ENCODE measurements at places on chromosomes 4 and X. TPM values are rescaled to one million over a fixed set of nuclear protein-coding genes. Genes with fewer than 3 reads are reported as not detected.
A peak's percentile ranks its signal among the peaks of the same experiment; 100 is the strongest.

- H3K4me3 ChIP-seq, result no peak overlapping the region
- no peak overlapping the region for H3K27ac ChIP-seq
- H3K27me3 ChIP-seq, result no peaks in the 10 kb centered on the region
- peaks cover 2% of the 10 kb centered on the region for H3K4me1 ChIP-seq
These were observed 101.1 kb downstream of the TSPAN5 start for GRCh38 chr4:98557194-98557892.

The HSD17B13 gene
- 0.16 TPM for total RNA-seq

DNA sequence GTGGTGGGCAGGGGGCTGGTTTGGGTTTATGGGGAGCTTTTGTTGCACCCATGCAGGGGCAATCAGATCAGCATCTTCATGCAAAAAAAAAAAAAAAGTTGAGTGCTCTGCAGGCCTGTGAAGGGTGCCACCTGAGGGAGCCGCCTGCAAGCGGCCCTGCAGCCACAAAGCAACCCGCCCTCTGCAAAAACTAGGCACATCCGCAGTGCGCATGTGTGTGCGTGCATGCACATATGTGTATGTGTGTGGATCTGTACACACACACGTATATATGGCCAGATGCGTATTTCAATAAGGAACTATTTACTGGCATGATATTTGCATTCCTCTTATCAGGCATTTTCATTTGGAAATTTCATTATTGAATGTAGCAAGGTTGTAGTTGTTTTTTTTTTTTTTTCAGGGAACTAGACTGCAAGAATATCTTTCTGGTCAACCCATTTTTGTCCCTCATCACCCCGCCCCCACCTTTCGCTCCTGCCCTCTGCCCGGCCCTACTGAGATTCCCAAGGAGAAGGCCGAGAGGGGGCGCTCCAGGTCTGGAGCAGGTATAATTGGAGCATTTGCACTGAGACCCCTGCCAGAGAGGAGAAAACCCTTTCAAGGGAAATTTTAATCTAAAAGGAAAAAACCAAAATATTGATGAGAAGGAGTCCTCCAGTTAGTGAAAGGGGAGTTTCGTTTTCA is 18.1 kb downstream of the CCNQ start:
- peak; percentile 21 for DNase-seq
- H3K4me1 ChIP-seq, result peaks cover 19% of the 10 kb centered on the region
- no peak overlapping the region for H3K4me3 ChIP-seq
- no peaks in the 10 kb centered on the region for H3K27me3 ChIP-seq

DNA sequence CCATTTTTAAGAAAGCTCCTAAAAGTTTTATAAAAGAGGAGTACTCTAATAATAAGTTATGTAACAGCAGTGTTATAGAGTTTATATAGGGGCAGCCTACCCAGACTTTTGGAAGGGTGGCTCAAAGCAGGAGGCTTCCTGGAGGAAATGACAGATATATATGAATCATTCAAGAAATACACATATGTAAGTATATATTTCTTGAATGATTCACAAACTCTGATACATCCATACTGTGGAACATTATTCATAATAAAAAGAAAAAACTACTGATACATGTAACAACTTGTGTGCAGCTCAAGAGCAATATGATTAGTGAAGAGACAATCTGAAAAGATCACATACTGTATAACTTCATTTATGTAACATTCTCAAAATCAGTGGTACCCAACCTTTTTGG is 166.2 kb downstream of the WDFY3 start:
- H3K27me3 ChIP-seq, result no peaks in the 10 kb centered on the region
- H3K4me3 ChIP-seq, result no peak overlapping the region
- H3K4me1 ChIP-seq, result no peaks in the 10 kb centered on the region
- H3K27ac ChIP-seq, result no peak overlapping the region

GRCh38 chr4:146478009-146478408 is 43.7 kb downstream of the SLC10A7 start:
- H3K36me3 ChIP-seq, result peaks cover 22% of the 10 kb centered on the region
- no peak for DNase-seq
- H3K4me3 ChIP-seq, result no peak overlapping the region

DNA sequence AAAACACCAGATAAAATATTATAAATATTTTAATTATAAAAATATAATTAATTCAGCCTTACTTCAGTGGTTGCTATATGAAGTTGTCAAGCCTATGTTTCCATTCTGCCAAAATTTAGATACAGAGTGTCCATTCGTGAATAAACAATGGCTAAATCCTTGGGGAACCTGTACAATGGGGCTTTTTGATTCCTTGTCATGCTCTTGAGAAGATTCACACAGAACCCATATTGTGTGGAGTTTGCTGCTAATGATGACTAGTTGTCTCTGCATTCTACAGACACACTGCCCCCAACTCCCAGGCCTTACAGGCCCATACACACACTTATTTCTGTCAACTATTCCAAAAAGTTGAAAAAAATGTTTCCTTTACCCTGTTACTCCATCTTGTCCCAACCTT is 33.4 kb upstream of the MAGEC2 start:
- H3K27me3 ChIP-seq, result no peaks in the 10 kb centered on the region
- no peak for DNase-seq
- no peak overlapping the region for H3K4me3 ChIP-seq
- no peaks in the 10 kb centered on the region for H3K4me1 ChIP-seq

GRCh38 chr4:158255727-158256324 is 45.5 kb downstream of the TMEM144 start:
- no peak overlapping the region for H3K4me3 ChIP-seq
- no peak overlapping the region for H3K27ac ChIP-seq
- no peaks in the 10 kb centered on the region for H3K36me3 ChIP-seq
- no peaks in the 10 kb centered on the region for H3K27me3 ChIP-seq
- DNase-seq, result no peak

DNA sequence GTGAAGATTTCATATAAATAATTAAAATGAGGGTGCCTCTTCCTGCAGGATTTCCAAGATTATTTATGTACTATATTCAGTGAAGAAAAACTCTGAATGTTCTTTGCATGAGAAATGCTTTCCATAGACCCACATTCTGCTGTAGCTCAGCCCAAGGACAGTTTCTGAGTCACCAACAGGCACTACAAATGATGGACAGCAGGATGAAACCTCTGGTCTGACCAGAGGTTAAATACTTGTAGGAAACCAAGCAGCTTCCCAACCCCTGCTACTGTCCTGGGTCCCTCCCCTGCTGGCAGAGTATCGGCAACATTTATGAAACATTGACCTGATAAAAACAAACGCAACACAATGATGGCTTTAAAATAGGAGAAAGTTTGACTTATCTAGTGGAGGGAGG is 73.1 kb downstream of the CXXC4 start:
- H3K27ac ChIP-seq, result no peak overlapping the region
- no peak for DNase-seq
- no peaks in the 10 kb centered on the region for H3K36me3 ChIP-seq
- no peak overlapping the region for H3K4me3 ChIP-seq
- no peaks in the 10 kb centered on the region for H3K4me1 ChIP-seq

DNA sequence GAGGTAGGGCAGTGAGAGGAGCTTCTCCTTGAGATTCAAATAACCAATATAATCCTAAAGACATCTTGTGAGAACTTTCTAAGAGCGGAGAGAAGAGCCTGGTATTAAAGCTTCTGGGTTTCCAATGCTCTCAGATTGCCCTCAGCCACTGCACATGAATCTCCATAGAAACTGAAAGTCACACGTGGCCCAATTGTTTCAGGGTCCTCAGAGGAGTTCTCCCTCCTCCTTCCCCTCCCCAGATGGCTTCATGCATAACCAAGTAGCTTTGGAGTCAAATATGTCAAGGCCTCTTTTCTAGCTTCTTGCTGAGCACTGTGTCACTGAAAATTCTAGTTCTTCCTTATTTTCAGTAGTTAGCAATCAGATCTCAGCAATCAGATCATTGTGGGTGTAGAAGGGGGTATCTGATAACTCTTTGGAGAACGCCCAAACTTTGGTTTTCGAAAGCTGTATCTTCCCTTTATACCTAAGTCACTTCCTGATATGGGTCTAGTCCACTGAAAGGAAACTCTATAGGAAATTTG is 2.2 kb downstream of the BTK start:
- H3K4me3 ChIP-seq, result no peak overlapping the region
- peaks cover 6% of the 10 kb centered on the region for H3K27me3 ChIP-seq
- no peak overlapping the region for H3K27ac ChIP-seq
- no peak for DNase-seq
- H3K36me3 ChIP-seq, result no peaks in the 10 kb centered on the region

The EDA2R gene
- total RNA-seq, result 2.7 TPM

DNA sequence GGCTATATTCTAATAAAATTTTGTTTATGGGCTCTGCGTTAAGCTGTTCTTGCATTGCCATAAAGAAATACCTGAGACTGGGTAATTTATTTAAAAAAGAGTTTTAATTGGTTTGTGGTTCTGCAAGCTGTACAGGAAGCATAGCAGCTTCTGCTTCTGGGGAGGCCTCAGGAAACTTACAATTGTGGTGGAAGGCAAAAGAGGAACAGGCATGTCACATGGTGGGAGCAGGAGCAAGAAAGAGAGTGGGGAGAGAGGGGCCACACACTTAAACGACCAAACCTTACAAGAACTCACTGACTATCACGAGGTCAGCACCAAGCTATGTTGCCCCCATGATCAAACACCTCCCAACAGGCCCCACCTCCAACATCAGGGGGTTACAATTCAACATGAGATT is 74.0 kb downstream of the FHDC1 start:
- H3K4me3 ChIP-seq, result no peak overlapping the region
- DNase-seq, result no peak
- no peaks in the 10 kb centered on the region for H3K36me3 ChIP-seq
- peaks cover 2% of the 10 kb centered on the region for H3K27me3 ChIP-seq

- H3K4me3 ChIP-seq, result no peak overlapping the region
- H3K27me3 ChIP-seq, result no peaks in the 10 kb centered on the region
- no peak for DNase-seq
- no peak overlapping the region for H3K27ac ChIP-seq
These were observed 104.8 kb downstream of the SYTL5 start for GRCh38 chrX:38111196-38111595.

- no peaks in the 10 kb centered on the region for H3K36me3 ChIP-seq
- no peak overlapping the region for H3K27ac ChIP-seq
- H3K4me3 ChIP-seq, result no peak overlapping the region
- H3K27me3 ChIP-seq, result peaks cover 16% of the 10 kb centered on the region
- DNase-seq, result no peak
These were observed 85.0 kb upstream of the FAM241A start for GRCh38 chr4:112060212-112060611.

The MAGEA12 gene
- total RNA-seq, result not detected

DNA sequence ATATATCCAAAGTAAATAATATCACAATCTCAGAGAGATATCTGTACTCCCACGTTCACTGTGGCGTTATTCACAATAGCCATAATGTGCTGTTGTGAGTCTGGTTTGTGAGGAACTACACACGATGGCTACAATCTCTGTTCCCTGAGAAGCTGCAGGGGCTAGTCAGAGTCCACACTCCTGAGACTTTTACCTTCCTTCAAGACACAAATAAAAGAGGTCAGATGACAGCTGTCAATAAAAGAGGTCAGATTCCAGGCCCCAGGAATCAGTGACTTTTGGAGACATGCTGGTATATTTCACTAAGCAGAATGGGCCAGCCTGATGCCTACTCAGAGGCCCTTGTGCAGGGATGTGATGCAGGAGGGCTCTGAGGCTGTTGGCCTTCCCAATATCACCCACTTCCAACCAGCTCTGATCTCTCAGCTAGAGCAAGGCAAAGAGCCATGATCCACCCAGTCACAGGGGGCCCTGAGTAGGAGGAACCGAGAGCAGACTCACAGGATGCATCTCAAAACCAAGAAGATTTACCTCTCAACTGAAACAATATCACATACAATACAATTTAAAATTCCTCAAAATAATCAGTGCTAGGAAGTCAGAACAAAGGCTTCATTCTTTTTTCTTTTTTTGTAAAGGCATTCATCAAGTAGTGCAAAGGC is 13.8 kb downstream of the FRYL start:
- peaks cover 40% of the 10 kb centered on the region for H3K36me3 ChIP-seq
- peaks cover 23% of the 10 kb centered on the region for H3K4me1 ChIP-seq
- no peak overlapping the region for H3K4me3 ChIP-seq

The PAGE5 gene
- total RNA-seq, result not detected

The WDR17 gene
- 0.34 TPM for total RNA-seq

GRCh38 chr4:145308598-145308997 is 128.2 kb upstream of the OTUD4 start:
- no peak overlapping the region for H3K27ac ChIP-seq
- no peak for DNase-seq
- H3K4me1 ChIP-seq, result peaks cover 12% of the 10 kb centered on the region
- no peaks in the 10 kb centered on the region for H3K27me3 ChIP-seq
- H3K36me3 ChIP-seq, result no peaks in the 10 kb centered on the region

DNA sequence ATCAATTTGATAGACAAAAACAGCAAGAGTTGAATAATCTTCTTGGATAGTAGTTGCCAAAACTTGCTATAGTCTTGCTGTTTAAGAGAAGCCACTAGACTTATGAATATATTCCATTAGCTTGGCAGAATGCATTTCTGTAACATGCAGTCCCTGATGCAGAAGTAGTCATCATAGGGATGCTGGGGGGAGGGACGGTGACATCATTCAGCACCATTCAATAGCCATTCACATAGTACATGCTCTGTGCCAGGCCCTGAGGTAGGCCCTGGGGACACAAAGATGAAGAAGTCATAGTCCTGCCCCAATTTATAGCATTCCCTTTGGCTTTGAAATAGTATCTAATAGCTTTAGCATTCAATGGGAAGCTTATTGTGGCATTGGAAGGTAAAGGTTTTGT is 185.5 kb upstream of the AFF2 start:
- peaks cover 24% of the 10 kb centered on the region for H3K4me1 ChIP-seq
- DNase-seq, result no peak
- H3K4me3 ChIP-seq, result no peak overlapping the region
- no peak overlapping the region for H3K27ac ChIP-seq
- no peaks in the 10 kb centered on the region for H3K27me3 ChIP-seq
- H3K36me3 ChIP-seq, result peaks cover 7% of the 10 kb centered on the region

DNA sequence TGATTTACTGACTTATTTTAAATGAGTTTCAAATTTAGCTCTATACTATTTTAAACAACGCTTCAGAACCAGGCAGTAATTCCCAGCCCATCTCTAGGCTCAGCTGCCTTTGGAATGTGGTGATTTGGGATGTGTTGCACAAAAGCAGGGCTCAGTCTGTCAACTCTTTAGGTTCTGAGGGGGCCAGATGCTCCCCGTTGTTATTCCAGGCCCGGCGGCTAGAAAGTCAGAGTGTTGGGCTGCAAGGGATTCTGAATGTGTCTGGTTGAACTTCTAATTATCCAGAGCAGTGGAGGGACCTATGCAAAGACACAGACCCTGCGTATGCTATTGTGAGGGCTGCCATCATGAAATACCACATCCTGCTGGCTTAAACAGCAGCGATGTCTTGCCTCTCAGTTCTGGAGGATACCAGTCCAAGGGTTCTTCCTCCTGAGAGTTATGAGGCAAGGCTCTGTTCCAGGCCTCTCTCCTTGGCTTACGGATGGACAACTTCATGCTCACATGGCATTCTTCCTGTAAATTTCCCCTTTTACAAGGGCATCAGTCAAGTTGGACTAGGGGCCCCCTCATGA is 123.2 kb upstream of the TRIM2 start:
- H3K27ac ChIP-seq, result no peak overlapping the region
- no peaks in the 10 kb centered on the region for H3K36me3 ChIP-seq
- no peak for DNase-seq
- H3K4me3 ChIP-seq, result no peak overlapping the region
